ENCODE measurements at places on chromosomes 6 and 20.

GRCh38 chr6:3398755-3399696 lies 57.8 kb downstream of the SLC22A23 start:
- DNase-seq, result no peak

- no peak for DNase-seq
These were observed 210.1 kb upstream of the HDDC2 start for GRCh38 chr6:125511809-125512396.

- no peak for DNase-seq
These were observed 10.4 kb upstream of the ABHD16B start for GRCh38 chr20:63850689-63851547.

GRCh38 chr6:145629478-145629877 lies 105.8 kb downstream of the EPM2A start:
- no peak for DNase-seq

DNA sequence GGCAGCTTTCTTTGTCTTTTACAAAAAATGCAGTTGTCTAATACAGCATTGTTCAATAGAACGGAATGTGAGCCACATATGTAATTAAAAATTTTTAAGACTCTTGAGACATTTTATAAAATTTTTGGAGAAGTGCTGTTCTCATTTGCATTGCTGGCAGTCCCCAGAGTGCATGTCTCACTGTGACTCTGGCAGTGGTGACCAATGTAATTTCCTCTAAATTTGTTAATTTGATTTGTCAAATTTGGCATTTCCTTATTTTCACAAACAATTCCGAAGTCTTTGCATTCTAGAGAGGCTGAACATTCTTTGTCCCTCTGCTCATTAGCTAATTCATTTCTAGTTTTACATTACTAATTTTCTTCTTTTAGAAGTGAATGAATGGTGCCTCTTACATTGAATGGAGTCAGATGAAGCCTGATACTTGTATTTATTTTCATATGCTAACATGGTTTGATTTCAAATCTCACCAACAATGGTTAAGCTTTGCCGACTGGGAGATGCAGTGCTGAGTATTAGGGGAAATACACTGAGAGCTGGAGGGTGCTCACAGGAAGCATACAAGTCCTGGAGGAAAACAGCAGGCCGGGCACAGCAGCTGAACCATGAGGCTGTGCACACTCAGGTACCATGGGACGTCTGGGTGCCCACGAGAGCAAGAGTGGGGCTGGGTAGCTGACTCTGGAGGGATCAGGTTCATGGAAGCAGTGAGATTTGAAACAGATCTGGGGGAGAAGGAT lies 68.5 kb upstream of the ARMC2 start:
- no peak for DNase-seq

GRCh38 chr6:96787846-96788580 lies 49.3 kb downstream of the GPR63 start:
- DNase-seq, result no peak

GRCh38 chr6:31135710-31136109 lies 3.2 kb downstream of the PSORS1C2 start:
- no peak for DNase-seq

DNA sequence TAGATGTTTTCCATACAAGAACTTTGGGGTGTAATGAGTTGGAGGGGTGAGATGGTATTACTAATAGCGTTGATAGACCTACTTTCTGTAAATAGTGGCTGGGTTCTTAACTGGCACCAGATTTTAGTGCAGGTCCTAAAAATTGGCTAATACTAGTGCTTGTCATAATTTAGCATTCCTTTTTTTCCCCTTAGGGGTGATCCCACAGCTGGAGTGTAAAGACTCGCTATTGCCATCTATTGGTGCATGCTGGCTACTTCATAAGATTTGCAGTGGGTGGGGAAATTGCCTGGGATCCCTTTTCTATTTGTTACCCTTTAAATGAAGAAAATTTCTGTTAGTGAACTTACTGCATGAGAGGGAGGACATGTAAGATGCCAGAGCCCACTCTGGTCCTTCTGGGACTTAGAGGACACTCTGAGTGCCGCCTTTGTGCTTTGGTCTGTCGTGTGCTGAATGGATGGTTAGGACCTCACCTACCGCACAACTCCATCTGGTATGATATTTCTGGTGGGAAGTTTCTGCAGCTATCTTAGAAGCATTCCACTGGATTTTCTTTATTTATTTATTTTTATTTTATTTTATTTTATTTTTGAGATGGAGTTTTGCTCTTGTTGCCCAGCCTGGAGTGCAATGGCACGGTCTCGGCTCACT lies 195.5 kb downstream of the JARID2 start:
- DNase-seq, result no peak

DNA sequence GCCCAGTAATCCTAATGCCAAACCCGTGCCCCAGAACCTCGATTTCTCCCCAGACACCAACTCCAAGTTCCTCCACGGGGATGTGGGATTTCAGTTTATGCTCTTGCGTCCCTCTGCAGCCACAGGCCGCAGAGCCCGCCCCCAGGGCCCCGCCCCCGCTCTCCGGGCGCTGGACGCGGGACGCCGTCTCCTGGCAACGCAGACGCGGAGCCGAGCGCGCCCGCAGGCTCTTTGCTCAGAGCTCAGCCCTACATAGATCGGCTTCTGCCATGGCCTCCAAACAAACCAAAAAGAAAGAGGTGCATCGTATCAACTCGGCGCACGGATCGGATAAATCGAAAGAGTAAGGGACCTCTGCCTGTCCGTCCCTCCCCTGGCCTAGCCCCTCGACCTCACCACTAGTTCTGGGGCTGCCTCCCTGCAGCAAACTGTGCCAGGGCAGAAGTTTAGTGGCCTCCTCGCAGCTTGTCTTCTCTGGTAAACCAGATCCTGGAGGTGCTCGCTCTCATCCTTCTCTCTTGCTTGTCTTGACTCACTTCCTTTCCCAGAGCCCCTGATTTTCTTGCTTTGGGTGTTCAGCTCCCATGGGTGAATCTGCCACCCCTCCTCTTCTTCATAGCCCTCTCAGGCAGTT lies at the start of gene ADGB:
Gene ADGB, plus strand, starts transcription at position 201 of the 634 bp plus-strand sequence. Its CDS starts 69 bp downstream, at position 270.
- DNase-seq, result no peak

DNA sequence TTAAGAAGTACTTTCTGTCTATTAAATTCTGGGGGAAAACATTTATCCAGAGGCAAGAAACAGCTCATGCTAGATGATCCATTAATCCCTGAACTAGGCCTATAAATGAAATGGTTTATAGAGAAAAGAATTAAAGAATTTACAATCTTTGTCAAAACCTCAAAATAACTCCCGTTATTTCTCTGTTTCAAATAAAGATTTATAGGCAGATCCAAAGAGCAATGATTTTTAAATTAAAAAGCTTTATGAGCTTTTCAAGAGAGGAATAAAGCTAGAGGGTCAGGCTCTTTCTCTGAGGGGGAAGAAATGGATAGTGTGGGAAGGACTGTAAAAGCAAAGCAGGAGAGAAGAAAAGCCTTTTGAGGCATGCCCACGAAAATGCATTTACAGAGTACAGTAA lies 82.5 kb upstream of the OGFRL1 start:
- no peak for DNase-seq

DNA sequence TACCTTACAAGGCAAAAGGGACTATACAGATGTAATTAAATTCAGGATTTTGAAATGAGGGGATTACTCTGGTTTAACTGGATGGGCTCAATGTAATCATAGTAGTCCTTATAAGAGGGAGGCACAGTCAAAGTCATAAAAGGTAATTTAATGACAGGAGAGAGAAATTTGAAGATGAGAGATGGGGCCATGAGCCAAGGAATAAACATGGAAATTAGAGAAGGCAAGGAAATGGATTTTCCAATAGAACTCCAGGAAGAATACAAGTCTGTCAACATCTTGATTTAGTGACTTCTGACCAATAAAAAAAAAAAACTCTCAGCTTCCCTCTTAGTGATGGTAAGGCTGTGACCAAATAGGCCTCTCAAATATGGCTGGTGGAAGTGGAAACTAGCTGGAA lies 101.9 kb upstream of the BEND3 start:
- DNase-seq, result no peak

GRCh38 chr6:90356012-90356421 lies 59.4 kb upstream of the BACH2 start:
- no peak for DNase-seq

GRCh38 chr20:47951521-47951971 lies 166.3 kb upstream of the SULF2 start:
- DNase-seq, result no peak

- no peak for DNase-seq
These were observed 1.4 kb upstream of the LEMD2 start for GRCh38 chr6:33790379-33790778.

GRCh38 chr6:111524735-111525134 lies 41.7 kb upstream of the REV3L start:
- DNase-seq, result no peak

GRCh38 chr6:33926451-33926850 lies 122.6 kb upstream of the MLN start:
- no peak for DNase-seq

GRCh38 chr6:170260686-170261085 lies 30.2 kb downstream of the DLL1 start:
- DNase-seq, result no peak

DNA sequence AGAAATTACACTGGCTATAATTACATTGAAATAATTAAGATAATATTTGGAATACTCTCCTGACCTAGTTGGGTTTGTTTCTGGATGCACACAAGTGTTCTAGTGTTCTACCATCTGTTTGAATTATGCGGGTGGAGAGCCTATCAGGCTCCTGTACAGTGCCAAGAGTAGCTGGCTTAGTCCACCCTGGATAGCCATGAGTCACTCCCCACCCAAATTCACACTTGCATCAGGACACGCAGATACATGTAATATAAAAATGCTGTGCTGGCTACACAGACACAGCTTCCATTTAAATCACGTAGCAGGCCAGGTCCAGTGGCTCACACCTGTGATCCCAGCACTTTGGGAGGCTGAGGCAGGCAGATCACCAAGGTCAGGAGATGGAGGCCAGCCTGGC lies 686.2 kb upstream of the SLC35B3 start:
- DNase-seq, result no peak

DNA sequence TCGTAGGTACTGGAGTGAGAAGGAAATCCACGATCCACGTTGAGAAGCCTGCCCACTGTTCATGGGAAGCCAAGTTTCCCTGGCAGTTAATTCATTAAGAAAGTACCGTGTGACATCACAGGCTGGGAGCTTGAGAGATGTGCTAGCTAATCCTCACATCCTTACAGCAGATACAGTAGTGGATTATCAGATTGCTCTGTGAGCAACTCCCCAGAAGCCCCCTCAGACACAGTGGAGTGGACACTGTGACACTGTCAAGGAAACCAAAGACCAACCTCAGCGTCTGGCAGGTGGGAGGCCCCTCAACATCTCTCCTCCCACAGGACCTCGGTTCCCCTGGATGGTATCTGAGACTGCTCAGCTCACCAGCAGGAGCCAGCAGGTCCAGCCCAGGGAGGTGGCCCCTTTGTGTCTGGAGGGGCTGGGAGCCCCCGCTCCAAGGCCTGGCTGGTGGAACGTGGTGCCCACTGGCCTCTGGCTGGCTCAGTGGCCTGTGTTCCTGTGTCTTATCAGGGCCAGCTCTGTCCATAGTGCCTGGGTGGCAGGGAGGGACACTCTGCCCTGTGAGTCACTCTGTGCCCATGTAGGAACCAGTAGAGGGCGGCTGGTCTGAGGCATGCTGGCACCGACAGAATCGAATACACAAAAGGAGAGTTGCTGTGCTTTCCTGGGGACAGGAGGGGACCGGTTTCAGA lies 7.2 kb downstream of the PYGB start:
- no peak for DNase-seq

GRCh38 chr6:43383021-43383667 lies 13.7 kb upstream of the ZNF318 start:
- no peak for DNase-seq

- DNase-seq, result no peak
These were observed 186.7 kb upstream of the ARID1B start for GRCh38 chr6:156590482-156590881.

DNA sequence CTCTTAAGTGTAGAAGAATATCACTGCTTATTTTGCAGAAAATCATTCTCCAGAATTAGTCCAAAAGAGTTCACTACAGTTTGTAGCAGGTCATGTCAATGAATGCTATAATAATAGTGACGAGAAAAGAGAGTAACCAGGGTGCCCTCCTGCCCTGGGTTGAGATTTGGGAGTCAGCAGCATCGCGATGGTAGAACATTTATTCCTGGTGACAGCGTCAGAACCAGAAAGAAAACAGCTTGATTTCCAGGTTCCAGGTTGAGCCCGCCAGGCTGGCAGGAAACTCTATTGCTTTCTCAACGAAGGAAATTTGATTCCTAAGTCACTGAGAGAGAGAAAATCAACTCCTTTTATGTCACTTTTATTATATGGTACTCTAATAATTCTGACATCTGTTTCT lies 550.3 kb downstream of the QKI start:
- no peak for DNase-seq

DNA sequence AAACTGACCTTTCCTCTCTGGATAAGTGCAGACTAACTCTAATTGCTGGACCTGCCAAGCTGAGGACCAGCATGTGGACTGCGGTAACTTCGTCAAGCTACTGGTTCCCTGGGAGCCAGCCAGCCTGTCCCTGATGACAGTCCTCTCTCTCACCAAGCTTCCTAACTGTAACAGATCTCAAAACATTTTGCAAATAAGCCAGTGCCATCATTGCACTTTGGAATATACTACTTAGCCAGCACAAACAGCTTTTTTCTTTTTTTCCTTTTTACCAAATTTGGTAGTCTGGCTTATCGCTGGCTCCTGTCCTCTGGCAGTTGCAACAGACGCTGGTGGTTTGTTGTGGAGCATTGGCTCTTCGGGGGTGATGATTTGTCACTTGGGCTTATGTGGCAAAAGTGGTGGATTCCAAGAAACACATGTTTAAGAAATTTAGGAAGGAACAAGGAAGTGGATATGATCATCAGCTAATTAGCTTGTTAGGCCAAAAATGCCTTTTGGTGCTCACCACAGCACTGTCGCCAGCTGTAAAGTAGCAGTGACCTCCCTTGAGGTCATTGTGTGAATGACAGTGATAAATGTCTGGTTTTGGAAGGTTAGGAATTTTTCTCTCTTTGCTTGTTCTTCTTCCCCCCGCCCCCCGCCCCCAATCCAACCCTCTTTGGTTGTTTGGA lies 171.7 kb downstream of the CLIC5 start:
- no peak for DNase-seq

DNA sequence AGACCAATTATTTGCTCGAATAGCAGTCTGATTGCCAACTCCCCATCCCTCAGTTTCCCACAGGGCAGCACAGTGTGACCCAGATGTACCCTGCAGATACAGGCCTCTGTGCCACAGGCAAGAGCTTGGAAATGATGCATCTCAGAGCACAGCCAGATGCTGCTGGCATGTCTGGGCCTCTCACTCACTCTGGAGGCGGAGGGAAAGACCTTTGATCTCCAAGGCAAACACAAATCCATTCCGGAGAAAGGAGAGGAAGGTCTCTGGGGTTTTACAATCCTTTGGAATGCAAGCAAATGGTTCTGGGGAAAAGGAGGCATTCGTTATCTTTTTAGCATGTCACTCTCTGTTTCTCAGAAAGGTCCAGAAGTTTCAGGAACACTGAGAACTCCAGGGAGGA lies 74.2 kb downstream of the RIOK1 start:
- no peak for DNase-seq

- no peak for DNase-seq
These were observed 321.7 kb downstream of the CENPW start for GRCh38 chr6:126661646-126662045.

DNA sequence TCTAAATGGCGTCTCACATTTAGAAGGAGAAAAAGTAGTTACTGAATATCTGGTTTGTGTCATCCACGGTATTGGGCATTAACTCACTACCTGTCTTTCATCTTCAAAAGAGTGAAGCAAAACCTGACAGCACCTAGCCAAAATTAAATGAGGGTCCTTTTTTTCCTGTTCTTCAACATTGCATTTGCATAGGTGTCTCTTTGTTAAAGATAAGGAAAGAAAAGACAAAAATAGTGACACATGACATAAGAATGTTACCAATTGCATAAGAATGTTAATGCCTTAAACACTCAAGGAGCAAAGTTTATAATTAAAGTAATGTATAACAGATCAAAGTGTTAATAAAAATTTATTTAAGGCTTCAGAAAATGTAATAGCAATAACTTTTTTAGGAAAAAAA lies 61.4 kb upstream of the MANEA start:
- DNase-seq, result no peak
